Esophagus squamous epithelium (tissue), 5 donors: ENCODE measurements at places on chromosomes 2 and 18.

GRCh38 chr18:21164548-21165095 lies 53.0 kb upstream of the ROCK1 start:
- DNase-seq = no peak

- no peak for DNase-seq
Observed at GRCh38 chr18:68482815-68483214, 232.1 kb downstream of the TMX3 start.

DNA sequence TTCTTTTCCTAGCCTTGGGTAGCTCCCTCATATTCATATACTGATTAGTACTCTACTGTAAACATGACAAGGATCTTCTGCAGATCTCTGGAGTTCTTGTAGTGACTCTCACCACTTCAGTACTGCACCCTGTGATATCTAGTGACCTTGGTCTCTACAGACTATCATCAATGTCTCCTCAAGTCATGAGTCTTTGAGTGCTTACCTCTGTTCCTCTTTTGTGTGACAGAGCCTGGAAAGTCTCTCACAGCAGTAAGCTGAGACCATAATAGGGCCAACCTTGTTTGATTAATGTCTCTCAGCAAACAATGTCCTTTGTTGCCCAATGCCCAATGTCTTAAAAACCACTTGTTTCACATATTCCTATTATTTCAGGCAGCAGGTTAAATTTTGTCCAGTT lies 34.2 kb upstream of the BAZ2B start:
- DNase-seq = no peak

GRCh38 chr2:221360312-221360711 lies 211.8 kb downstream of the EPHA4 start:
- no peak for DNase-seq

- no peak for DNase-seq
Observed at GRCh38 chr18:59665057-59666006, 31.9 kb downstream of the CCBE1 start.

DNA sequence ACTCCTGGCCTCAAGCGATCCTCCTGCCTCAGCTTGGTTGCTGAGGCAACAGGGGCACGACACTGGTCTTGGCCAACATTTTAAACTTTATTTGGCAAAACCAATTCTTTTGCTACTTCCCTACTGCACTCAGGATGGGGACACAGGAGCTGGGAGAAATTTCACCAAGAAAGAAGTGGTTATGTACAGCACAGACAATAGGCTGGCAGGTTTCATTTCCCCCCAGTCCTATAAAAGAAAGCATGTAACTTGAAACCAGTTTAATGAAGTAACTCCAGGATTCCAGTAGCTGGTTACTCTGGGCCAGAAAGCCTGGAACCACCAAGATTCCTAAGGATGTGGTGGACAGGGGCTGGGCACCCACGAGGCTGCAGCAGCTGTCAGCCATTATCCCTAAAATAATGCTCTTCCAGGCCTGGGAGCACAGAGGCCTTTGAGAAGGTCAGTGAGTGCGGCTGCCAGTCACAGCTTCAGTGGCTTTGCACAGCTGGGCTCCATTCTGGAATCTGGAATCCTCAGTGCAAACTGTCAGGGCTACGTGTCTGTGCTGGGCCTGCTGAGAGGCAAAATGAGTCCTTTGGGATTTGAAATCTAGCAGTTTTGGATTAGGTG lies 142.3 kb upstream of the ITGA6 start:
- DNase-seq = no peak

DNA sequence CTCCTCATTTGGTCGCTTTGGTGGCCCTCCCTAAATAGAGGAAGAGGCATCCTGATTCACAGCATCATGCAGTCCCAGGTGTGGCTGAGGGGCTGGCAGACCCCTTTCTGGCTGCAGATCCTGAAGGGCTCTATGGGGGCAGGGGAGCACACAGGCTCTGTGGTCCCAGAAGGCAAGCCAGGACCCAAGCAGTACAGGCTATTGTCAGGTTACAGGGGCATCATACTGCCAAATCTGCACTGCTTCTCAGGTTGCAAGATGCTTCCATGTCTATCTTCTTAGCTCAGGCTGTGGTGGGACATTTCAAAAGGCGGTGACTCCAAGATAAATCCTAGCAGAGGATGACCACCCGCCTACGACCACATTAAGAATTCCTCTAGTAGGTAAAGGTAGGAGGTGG lies 54.3 kb downstream of the TTC32 start:
- no peak for DNase-seq

GRCh38 chr18:60024857-60025256 lies 125.1 kb downstream of the PMAIP1 start:
- DNase-seq = no peak

DNA sequence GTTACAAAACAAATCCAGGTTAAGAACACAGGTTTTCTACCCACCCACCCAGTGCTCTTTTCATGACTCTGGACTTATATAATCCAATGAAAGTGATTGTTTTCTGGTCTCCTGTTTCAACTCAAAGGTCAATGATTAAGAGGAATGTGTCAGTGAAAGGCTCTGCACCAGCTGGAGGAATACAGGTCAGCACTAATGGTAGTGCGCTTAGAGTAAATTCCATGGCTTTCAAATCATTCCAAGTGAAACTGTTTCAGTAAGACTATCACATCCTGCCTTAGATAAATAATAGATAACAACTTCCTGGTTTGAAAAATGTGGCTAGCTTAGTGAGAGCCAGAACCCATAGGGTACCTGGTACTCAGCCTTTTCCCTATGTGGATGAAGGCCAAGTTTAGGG lies 47.8 kb downstream of the SLC9A4 start:
- no peak for DNase-seq

DNA sequence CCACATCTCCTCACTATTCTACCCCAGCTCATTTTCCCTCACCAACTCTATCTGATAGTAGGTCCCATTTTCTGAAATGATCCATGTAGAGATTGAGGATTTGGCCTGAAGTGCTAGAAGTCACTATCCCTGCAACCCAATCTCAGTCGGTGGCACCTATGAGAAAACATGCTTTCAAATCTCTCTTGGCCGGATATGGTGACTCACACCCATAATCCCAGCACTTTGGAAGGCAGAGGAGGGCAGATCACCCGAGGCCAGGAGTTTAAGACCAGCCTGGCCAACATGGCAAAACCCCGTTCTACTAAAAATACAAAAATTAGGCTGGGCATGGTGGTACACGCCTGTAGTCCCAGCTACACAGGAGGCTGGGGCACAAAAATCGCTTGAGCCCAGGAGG lies 19.1 kb upstream of the MARCHF4 start:
- no peak for DNase-seq

- DNase-seq = no peak
Observed at GRCh38 chr2:235940330-235940729, 227.9 kb downstream of the GBX2 start.

DNA sequence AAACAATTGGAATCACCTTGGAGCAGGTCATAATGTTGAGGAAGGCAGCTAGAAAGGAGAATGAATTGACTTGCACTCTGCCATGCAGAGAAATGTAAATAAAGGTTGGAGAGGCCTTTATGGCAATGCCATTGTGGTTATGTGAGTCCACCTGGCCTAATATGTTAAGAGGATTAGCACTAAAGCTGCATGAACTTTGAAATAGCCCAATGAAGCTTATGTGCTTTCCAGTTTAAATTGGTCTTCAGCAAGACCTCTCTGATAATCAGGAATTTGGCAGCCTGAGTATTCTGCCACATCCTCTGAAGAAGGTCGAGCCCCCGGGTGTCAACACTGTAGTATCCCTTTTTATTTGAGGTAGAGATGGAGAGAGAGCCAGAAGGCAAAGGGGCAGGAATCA lies 464.9 kb downstream of the CDH2 start:
- no peak for DNase-seq

GRCh38 chr18:70554854-70555445 lies 266.1 kb downstream of the SOCS6 start:
- no peak for DNase-seq

DNA sequence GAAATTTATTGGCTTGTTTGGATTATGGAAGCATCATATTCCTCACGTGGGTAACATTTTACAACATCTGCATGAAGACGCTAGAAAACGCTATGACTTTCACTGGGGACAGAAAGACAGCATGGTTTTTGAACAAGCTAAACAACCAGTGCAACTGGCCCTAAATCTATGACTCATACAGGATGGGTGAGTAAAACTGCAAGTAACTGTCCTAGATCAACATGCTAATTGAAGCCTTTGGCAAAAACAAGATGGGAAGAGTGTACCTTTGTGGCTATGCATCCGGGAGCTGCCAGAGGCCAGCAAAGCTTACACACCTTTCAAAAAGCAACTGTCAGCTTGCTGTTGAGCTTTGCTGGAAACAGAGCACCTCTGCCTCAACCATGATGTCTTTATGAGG lies 1096.0 kb upstream of the DDX18 start:
- DNase-seq = no peak

DNA sequence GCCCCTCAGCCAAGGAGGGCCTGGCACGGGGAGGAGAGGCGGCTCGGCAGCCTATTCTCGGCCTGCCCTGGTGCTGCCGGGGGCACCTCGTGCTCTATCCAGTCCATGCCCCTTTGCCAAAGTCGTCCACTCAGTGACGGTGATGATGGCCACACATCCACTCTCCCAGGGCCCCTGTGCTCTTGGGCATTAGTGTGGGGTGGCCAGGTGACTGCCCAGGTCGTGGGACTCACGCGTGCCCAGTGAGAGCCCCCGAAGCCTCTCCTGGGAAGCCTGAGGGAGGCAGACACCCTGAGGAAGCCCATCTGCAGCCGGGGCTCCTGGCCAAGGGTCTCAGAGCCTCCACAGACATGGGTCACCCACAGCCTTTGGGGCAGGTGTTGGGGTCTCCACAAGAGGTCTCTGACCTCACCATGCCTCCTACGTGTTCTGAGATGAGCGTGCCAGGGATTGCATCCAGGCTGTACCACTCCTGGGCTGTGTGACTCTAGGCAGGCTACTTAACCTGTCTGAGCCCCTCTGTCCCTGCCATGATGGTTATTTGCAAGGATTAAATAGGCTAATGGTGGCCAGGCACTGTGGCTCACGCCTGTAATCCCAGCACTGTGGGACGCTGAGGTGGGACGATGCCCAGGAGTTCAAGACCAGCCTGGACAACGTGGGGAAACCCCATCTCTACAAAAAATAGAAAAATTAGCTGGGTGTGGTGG lies 12.9 kb downstream of the RAMP1 start:
- no peak for DNase-seq

DNA sequence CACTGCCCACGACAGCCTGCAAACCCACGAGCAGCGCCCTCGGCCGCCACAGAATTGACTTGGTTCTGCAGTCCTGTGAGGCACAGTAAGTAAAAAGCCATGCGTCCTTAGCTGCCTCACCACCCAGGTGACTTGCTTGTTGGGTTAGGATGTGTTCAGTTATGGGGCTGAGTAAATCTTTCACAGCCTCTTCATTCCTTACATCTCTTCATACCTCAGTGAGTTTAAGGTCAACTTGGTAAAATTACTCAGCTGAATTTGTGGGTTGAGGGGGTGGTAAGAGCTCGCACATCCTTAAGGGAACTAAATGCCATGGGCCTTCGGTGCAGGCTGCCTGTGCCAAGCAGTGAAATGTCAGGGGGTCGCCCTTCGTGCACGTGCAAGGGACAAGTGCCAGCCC lies 165.2 kb upstream of the ALKAL2 start:
- DNase-seq = no peak

DNA sequence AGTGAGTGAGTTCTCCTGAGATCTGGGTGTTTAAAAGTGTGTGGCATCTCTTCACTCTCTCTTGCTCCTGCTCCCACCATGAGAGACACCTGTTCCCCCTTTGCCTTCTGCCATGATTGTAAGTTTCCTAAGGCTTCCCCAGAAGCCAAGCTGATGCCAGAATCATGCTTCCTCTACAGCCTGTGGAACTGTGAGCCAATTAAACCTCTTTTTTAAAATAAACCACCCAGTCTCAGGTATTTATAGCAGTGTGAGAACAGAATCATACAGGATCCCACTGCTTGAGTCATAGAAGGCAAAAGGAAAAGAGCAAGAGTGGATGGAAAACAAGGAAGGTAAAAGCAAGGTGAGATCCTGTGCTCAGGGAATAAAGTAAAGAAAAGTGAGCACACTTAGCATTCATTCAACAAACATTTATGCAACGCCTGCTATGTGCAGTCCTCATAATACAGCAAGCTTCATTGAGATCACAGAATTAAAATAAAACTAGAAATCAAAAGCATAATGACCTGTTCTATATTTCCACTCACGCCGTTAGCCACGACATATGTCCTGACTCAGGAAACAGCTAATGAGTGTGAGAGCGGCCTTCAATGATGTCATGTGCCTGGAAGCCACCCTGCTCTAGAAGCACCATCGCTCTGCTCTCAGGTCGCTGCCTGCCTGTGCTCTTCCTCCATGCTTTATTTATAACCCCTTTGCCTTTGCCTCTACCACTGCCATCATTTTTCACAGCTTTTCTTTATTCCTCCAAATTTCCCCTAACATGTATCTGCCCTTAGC lies 11.3 kb upstream of the COPS8 start:
- DNase-seq = no peak

DNA sequence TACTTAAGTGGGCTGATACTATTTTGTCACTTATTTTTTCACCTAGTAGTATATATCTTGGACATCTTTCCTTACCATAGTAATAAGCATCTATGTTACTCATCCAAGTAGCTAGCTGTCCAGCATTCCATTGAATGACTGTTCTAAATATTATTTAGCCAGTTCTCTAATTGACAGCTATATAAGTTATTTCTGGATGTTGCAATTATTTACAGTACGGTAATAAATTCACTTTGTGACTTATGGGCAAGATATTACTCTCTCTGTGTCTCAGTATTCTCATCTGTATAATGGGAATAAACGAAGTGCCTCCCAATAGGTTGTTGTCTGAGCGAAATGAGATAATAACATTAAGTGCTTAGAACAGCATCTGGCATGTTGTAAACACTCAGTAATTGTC lies 46.6 kb upstream of the AGAP1 start:
- no peak for DNase-seq

DNA sequence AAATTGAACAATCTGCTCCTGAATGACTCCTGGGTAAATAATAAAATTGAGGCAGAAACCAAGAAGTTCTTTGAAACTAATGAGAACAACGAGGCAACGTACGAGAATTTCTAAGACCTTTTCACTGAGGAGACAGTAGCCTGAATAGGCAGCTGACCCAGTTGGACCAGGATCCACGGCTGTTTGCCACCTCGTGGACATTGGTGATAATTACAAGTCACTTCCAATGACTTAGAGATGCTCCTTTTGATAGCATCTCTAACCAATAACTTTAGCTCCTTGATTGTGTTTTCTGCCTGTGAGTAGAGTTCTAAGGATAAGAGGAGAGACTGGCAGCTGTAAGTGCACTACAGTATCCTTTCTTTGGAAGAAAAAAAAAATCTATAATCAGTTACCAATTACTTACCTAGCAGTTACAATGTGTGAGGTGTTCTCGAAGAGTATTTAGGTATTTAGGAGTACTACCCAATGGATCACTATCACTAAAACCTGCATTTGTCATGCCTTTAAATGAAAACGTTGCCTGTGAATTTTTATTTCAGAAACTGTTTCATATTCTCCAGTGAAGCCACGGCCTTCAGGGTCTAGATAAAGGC lies 31.3 kb upstream of the CNTNAP5 start:
- DNase-seq = no peak

GRCh38 chr2:10273215-10274175 lies 29.2 kb upstream of the HPCAL1 start:
- no peak for DNase-seq

DNA sequence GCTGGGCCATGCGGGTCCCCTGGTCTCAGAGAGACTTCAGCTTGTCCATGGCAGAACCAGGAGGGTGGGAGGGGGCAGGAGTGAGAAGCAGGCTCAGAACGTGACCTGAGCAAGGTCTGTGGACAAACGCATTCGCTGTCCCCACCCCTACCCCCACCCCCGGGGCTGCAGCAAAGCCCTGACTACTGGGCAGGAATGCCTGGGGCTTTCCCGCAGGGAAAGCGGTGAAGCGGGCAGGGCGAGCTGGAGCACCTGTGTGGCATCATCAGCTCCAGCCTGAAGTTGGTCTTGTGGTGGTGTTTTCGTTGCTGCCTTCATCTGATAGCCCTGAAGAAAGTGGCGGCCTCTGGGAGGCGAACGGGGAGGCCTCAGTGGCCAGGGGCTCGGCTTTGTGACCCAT lies 26.1 kb upstream of the ALKAL2 start:
- DNase-seq = no peak
